ENCODE measurements at places on chromosomes 6 and 20.

GRCh38 chr6:18412068-18412467 lies 24.9 kb downstream of the RNF144B start:
- no peak for DNase-seq

DNA sequence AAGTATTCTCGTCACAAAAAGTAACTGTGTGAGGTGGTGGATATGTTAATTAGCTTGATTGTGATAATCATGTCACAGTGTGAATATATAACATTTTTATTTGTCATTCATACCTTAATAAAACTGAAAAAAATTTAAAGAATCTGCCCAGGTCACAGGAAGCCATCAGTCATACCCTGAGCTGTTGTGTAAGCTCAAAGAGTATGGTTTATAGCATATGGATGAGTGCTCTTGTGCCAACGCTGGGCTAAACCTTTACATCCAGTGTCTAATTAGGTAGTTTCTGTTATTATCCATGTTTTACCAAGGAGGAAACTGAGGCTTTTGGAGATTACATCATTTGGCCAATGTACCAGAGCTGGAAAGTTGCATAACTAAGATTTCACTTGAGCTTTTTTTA lies 11.4 kb downstream of the PKIG start:
- no peak for DNase-seq

DNA sequence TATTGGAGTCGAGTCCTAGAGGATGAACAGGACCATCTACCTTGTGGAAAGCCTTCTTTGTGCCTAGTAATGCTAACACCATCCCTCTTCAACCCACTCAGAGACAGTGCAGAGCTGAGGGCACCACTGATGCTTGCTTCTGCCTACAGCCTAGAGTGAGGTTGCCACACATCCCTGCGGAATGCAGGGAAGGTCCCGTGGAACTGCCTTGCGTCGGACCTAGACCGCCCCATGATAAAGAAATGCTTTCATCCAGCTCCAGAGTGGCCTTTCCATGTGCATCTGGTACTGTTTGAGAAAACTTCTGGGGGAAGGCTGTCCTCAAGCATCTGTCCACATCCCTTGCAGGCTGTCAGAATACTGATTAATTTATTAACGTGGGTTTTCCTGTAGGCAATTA lies 168.4 kb downstream of the PHACTR1 start:
- no peak for DNase-seq

- DNase-seq, result peak; percentile 73
These were observed 10.7 kb downstream of the MAFB start for GRCh38 chr20:40678286-40678875.

DNA sequence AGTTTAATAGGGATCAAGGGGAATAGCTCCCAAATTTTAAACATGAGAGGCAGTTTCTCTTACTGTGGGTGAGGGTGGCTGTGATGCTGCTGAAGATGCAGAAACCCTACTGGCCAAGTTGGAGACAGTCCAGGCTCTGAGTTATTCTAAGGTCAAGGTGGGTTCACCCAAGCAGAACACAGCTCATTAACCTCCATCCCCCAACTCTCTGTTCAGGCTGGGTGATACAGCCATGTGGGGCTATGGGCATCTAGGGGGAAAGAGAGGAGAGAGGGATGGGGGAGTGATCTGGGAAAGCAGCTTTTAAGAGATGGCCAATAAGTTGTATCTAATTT lies 18.9 kb upstream of the TRAM2 start:
- DNase-seq, result peak; percentile 75

DNA sequence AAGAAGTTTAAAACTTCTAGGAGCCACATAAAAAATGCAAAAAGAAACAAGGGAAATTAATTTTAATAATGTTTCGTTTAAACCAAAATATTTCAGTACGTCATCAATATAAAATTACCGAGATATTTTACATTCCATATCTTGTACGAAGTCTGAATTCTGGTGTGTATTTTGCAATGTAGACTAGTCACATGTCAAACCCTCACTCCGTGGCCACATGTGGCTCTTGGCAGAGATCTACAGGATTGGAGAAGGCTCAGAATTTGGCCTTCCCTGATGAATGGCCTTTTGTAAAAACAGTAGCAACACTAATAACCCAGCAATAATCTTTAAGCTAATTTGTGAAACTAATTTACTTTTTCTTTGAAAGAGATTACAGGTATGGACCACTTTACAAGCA lies 217.1 kb downstream of the PRL start:
- DNase-seq, result no peak

DNA sequence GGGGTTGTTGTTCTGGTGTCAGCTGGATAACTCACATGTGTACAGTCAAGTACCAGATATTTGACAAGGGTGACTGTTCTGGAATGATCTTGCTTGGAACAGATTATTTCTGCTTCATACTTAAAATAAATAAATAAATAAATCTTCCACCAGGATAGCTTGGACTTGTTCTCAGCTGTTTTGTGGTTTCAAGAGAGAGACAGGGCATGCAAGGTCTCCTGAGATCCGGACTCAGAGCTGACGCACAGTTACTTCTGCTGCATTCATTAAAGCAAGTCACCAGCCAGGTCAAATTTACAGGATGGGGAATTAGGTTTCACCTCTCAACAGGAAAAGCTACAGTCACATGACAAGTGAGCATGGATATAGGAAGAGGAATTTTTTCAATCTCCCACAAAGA lies 285.0 kb upstream of the SPTLC3 start:
- no peak for DNase-seq

DNA sequence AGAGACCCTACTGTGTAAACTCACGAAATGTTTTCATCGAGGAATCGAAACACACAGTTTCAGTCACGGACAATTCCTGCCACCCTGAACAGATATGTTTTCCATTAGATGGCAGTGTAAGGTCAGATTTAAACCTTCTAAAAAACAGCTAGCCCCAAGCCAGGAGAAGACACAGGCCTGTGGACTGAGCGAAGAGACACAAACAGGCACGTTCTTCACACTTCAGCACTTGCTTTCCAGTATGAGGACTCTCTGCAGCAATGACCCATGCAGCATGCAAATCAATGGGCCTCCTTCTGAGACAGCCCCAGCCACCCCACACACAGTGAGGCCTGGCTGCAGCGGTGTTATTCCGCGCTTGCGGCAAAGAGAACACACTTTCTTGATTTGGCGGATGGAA lies 31.9 kb downstream of the HUS1B start:
- DNase-seq, result peak; percentile 10

DNA sequence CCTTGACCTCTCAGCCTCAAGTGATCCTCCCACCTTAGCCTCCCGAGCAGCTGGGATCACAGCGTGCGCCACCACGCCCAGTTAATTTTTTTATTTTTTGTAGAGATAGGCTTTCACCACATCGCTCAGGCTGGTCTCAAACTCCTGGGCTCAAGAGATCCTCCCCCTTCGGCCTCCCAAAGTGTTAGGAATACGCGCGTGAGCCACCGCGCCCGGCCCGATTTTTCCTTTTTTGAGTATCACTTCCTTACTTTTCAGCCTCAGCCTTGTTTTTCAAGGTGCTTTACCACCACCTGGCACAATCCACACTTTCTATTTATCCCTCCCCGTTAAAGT lies 791 bp upstream of the STX11 start:
- no peak for DNase-seq

DNA sequence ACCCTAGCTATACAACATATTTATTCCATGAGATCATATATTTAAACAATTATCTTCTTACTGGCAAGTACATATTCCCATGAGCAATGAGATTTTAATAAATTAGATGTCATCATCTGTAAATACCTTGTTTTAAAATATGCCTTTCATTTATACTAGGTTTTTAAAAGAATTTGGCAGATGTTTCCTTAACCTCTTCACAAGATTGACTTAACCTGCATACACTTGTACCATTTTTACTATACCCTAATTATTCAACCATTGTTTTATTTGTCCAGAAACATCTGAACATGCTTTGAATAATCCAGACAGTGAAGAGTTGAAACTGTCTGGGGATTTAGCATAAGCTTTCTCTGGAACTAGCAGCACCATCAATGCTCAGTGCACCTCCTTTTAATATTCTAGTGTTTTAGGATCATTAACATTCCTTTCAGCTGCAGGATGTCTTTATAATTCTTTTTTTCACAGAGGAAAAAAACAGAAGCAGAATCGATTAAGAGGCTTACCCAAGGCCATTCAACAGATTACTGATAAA lies 188.0 kb upstream of the TENT5A start:
- no peak for DNase-seq

GRCh38 chr6:46419576-46420002 lies 71.7 kb downstream of the RCAN2 start:
- DNase-seq, result peak; percentile 40

GRCh38 chr6:86706449-86706848 lies 230.9 kb upstream of the HTR1E start:
- no peak for DNase-seq

DNA sequence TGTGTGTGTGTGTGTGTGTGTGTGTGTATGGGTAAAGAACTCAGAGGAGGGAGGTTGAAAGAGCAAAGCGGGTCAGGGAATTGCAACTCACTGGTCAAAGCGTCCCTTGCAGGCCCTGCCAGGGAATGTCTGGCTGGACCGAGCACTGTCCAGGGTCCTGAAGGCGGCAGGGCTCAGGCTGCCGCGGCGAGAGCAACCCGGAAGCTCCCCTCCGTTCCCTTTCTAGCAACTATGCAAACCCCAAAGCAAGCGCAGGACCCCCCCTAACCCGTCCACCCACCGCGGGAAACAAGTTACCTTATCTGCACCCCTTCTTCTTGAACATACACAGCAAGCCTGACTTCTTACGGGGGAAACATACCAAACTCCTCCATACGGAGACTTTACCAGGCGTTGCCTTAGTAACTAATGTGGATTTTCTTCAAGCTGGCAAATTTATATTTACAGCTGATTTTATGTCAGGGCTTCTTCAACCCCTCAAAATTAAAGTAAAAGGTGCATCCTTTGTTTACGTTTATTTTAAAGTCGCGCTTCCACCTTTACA lies 538 bp upstream of the GRM1 start:
- DNase-seq, result peak; percentile 38

DNA sequence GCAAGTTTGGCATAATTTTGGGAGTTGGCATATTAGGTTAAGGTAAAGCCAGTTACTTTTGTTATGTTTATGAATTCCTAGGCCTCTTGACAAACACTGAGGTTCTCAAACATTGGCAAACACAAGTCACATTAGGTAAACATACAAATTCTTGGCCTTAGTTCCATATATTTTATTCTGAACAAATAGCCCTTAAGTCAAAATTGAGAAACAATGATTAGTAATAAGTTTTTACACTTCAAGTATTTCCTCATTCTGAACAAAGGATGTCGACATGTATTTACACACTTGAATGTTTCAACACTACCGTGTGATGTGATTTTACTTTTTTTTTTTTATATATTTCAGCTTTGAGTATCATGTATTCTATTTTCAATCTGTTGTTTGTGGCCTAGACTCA lies 3.8 kb upstream of the ECHDC1 start:
- no peak for DNase-seq

GRCh38 chr6:6918216-6918983 lies 189.4 kb upstream of the RREB1 start:
- no peak for DNase-seq

DNA sequence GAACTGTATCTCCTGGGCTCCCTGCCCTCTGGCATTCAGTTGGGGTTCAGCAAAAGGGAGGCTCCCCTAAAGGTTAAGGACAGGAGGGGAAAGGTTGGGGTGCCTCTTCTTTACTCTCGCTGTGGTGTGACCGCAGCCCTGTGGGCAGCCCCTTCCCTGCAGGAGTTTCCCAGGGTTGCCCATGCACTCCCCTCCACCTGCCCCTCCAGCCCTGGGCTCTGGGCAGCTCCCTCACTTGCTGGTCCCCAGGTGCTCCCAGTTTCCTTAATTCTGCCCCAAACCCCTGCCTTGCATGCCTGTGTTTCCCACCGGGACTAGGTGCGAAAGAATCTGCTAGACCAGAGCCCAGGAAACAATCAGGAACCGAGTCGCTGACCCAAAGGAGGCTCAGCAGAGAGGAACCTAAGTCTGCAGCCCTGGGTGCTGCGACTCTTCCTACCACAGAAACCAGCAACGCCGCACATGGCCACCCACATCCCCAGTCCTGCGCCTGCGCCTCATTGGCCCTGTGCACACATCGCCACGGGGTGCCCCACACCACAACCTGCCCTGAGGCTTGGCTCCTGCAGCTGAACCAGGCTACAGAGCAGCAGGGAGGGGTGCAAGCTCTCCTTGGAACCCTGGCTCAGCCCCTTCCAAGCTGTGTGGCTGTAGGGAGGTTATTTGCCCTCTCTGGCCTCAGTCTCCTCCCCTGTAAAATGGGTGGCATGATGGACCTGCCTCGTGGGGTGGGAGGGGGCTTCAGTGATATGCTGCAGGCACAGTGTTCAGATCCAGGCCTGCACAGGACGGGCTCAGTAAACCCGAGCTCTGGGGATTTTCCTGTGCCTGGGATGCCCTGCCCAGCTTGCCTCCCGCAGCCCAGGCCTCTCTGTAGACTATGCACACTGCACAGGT lies 487.6 kb downstream of the PREX1 start:
- DNase-seq, result no peak
